ENCODE measurements at places on chromosomes 1 and 21. TPM values are rescaled to one million over a fixed set of nuclear protein-coding genes. Genes with fewer than 3 reads are reported as not detected.

The CRYBG2 gene
- polyA plus RNA-seq: not detected

The C1orf87 gene
- polyA plus RNA-seq: not detected

The FCRL2 gene
- polyA plus RNA-seq: not detected

The GOLT1A gene
- not detected for polyA plus RNA-seq

The BEST4 gene
- polyA plus RNA-seq: 0.07 TPM

The NBL1 gene
- 234 TPM for polyA plus RNA-seq

The CLCA4 gene
- not detected for polyA plus RNA-seq

The KRTAP12-2 gene
- not detected for polyA plus RNA-seq

The MYOM3 gene
- polyA plus RNA-seq: not detected

The CYP4Z1 gene
- polyA plus RNA-seq: not detected

The CA6 gene
- polyA plus RNA-seq: not detected

The ZNHIT6 gene
- 18.9 TPM for polyA plus RNA-seq

The MPL gene
- not detected for polyA plus RNA-seq

GRCh38 chr1:182704677-182705076 lies 20.3 kb upstream of the RGS8 start:
- DNase-seq: no peak

DNA sequence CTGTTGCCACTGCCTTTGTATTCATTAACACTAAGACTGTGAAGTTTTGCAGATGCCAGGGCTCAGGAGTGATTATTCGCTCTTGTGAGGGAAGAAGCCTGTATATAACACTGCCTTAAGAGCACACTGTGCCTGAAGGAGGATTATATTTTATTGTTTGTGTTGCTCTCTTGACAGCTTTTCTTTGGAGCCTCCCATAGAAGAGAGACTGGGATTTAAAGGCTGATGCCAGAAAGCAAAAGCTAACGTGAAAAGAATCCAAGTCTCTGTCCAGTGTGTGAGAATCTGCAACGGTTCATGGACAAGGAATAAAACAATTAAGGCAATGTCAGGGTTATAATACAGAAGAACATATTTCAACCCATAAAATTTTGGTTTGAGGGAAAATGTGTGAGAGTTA lies 316.8 kb downstream of the NFIA start:
- DNase-seq: no peak

DNA sequence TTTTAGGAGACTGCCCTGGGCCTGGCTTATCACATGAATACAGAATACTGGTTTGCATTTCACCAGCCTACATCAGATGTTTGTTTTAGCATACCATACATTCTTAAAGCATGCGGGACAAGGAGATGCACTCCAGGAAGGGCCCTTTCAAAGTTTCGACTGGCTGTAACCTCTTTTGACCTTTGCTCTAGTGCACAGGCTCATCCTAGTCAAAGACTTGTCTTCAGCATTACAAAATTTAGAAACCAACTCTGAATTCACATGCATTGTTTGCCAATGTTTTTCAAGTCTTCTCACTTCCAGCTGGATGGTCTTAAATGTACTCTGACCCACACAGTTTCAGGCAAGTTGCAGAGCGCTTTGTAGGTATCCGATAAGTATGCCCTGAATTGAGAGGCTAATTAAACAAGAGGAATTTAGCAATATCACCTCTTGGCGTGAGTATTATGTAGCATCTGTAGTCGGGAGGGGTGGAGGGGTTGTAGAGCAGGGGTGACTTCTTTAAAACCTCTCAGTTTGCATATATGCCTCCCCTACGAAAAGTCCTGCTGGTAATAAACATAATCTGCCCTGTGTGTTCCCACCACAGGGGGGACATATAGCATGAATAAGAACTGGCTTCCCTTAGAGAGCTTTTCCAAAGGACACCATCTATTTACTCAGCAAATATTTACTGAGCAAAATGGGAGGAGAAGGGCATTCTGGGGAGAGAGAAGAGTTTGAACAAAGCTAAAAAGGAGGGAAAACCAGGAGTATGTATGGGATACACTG lies 24.4 kb upstream of the AHCYL1 start:
- peak; percentile 61 for DNase-seq

DNA sequence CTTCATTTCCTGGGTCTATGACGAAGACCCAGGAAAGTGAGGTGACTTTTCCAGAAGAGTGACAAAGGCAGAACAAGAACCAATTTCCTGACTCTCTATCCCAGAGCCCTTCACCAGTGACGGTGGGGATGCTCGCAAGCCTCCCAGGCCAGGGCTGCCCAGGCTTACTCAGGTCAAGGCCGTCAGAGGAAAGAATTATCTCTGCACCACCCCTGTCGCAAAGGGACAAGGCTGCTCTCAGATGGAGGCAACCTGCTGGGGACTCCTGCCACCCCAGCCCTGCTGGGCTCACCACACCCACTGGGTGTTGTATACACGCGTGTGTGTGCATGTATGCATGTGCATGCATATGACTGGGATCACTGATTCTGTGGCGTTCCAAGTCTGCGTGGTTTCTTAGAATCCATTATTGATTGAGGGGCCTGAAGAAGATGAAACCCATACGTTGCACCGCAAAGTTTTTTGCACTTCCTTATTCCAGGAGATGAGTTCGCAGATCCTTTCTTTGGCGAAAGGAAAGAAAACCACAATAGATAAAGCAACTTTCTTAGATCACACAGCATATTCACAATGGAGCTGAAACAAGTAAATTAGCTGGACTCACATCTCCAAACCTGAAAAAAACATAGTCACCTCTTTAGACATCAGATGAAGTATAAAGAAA lies 255.8 kb downstream of the RHOU start:
- DNase-seq: no peak

- DNase-seq: no peak
These were observed 101.9 kb upstream of the SOD1 start for GRCh38 chr21:31557421-31558188.

GRCh38 chr1:196611873-196612272 lies 3.6 kb upstream of the KCNT2 start:
- no peak for DNase-seq

DNA sequence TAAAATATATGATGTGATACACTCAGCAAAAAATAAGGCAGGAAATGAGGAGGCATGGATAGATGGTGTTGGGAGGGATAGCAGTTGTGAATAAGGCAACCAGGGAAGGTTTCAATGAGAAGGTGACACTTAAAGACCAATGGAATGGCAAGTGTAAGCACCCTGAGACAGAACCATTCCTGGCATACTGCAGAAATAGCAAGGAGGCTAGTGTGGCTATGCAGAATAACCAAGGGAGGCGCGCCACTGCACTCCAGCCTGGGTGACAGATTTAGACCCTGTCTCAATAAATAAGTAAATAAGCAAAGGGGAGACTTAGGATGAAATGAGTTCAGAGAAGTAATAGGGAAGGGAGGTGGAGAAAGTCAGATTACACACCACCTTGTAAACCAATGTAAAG lies 113.9 kb downstream of the TOMM20 start:
- DNase-seq: no peak

- no peak for DNase-seq
These were observed 179.2 kb upstream of the TMEM51 start for GRCh38 chr1:14974361-14974760.

DNA sequence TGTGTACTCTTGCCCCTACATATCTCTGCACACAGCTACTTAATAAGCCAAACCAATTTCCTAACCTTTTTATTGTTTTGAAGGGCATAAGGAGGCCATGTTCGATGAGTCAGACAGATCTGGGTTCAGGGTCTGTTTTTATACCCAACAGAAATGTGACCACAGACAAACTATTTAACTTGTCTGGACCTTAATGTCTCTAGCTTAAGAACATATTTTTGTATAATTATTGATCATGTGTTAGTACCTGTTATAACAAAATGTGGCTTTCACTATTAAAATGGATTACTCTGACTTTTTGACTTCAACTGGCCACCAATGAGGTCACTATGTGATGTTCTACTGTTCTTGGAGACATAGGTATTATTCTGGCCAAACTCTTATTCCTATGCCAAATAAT lies 507.8 kb upstream of the USP24 start:
- DNase-seq: no peak

DNA sequence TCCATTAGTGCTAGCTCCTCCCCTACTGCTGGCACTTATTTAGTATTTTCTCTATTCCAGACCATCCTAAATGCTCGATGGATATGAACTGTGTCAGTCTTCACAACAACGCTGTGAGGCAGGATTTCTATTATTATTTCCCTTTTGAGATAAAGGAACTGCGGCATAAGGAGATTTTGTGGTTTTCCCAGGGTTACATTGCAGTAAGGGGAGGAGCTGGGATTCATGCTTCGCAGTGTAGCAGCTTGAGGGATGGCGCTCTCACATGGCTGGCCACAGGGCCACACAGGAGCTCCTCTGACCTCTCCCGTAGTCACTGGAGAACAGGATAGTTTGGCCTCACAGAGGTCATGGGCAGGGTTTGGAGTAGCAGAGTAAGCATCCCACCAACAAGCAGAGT lies 116.9 kb downstream of the BEND5 start:
- DNase-seq: no peak

DNA sequence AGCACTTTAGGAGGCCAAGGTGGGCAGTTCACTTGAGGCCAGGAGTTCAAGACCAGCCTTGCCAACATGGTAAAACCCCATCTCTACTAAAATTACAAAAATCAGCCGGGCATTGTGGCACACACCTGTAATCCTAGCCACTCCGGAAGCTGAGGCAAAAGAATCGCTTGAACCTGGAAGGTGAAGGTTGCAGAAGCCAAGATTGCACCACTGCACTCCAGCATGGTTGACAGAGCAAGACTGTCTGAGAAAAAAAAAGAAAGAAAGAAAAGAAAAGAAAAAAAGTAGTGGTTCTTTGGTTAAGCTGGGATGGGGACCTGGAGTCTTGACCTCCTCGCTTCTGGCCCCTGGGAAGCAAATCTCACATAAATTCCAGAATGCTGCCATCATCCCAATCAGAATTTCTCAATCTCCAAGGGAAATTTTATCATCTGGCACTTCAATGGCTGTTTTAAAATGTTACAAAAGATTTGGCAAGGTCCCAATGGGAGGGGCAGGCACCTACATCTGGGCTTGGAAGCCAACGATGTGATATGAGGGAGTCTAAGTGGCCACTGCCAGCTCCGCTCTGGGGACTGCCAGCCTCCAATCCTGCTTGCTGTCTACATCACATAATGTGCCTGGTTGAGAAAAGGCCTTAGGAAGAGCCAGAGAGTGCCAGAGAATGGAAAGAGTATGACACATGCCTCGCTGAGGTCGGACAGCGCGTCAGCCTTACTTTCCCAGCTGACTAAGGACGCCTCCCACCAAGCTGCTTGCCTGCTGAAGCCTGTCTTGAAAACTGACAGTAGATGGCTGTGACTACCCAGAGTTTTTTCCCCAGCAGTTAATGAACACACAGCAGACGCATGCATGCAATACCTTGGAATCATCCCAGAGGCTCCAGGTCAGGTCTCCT lies 42.1 kb upstream of the SRP9 start:
- peak; percentile 81 for DNase-seq

DNA sequence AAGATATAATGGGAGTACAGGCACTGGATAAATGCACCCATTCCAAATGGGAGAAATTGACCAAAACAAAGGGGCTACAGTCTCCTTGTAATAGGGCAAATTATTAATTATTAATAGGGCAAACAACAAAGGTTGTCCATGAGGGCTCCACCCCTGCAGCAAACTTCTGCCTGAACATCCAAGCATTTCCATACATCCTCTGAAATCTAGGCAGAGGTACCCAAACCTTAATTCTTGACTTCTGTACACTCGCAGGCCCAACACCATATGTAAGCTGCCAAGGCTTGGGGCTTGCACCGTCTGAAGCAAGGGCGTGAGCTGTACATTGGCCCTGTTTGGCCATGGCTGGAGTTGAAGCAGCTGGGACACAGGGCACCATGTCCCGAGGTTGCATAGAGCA lies 33.7 kb downstream of the TNFSF4 start:
- no peak for DNase-seq

DNA sequence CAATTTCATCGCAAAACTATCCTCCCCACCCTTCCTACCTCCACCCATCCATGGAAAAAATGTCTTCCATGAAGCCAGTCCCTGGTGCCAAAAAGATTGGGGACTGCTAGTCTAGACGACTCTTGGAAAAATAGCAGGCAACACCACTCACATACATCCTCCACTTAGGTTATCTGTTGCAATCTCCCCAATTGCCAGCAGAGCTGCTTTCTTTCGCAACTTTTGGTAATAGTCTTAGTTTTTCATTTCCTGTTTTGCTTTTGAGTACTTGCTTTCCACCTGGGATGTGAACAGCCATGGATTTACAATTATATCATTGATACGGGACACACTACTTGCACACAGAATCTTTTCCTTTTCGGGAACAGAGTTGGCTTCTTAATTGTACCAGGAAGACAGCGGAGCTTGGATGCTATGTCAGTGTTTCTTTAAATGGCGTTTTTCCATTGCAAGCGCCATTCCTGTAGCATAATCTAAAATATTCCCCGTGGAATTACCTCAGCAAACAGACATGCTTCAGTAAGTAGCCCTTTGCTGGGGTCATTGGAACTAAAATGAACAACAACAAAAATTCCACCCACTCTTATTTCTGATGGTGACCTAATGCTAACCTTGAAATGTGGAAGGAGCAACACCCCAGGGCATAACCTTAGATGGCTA lies 183.3 kb upstream of the ADGRL2 start:
- DNase-seq: no peak

GRCh38 chr1:68121536-68121935 lies 71.1 kb upstream of the DIRAS3 start:
- no peak for DNase-seq

GRCh38 chr1:236388332-236388731 lies 5.8 kb upstream of the EDARADD start:
- DNase-seq: no peak

- DNase-seq: no peak
These were observed 211.5 kb downstream of the TRABD2B start for GRCh38 chr1:47785561-47786271.

DNA sequence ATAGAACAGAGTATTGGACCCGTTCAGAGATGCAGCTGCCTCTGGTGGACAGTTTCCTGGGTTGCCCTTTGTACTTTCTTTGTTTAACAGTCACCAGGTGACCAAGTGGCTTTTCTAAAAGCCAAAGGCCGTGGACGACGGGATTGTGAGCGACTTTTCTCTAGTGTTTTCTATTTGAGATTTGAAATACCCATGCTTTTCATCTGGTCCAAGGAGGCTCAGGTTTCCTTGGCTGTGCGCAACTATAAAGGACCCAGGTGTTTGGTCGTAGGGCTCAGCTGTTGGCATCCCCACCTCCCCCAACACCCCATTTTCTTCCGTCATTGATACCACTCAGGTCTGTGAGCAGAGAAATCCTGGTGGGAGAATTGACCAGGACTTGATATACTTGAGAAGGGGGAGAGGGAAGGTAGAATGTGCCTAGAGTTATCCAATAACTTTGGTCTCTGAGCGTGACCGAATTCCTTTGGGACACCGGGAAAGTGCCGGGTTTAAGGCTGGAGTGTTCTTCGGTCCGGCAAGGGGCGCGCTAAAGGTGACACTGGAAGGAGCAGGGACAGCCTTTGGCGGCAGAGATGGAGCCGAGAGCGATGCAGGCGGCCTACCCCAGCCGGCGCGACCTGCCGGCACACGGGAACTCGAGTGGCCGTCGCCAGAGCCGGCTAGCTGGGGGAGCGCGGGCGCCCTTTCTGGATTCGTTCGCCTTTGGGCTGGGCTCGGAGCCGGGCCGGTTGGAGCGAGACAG lies 83.4 kb upstream of the BMP8A start:
- DNase-seq: no peak

DNA sequence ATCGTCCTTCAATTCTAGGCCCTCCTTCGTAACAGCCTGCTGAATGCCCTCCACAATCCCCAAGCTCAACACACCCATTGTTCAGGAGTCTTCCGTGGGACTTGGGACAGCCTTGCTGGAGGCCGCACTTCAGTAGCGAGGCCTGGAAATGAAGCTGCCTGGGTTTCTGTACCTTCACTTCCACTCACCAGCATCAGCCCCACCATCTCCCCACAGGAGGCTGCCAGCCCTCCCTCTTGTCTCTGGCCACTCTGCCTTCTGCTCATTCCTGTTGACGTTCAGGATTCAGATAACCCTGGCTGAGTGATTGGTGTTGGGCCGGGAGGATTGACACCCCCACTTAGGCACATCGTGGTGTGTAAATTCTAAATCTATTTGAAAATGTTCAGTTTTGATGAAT lies 23.4 kb upstream of the CSF1 start:
- DNase-seq: no peak
